IMR-90 (cell line): ENCODE measurements at places on chromosomes 1 and 21.
A peak's percentile ranks its signal among the peaks of the same experiment; 100 is the strongest.

DNA sequence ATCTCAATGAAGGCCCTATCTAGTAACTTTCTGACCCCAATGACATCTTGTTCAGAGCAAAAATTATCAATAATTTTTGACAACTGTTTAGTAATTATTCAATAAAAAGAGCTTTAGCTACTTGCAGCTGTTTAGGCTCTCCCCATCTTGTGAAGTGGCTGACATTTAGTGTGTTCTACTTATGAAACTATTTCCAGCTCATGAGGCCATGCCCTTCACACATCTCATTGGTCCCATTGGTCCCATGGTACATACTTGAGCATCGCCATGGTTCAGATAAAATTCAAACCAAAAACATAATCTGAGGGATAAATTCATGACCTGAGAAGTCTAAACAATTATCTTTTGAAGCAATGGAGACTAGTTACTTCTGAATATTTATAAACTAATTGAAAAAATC lies 24.2 kb downstream of the SPRTN start:
- no peak for DNase-seq

- no peak for DNase-seq
Measured at GRCh38 chr1:164475834-164476233, 83.2 kb upstream of the PBX1 start.

DNA sequence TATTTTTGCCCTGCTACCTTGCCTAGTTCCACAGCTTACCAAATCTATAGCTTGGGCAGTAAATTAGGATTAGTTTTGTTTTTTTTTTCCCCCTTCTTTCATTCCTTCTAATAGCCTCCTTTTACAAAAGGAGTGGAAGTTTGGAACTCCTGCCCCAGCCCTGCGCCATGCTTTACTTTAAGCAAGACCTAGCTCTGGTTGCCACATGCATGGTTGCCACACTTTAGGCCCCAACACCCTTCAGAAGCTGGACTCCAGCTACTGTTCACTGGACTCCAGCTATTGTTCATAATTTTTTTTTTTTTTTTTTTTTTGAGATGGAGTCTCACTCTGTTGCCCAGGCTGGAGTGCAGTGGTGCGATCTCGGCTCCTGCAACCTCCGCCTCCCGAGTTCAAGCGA lies 115.8 kb downstream of the NR5A2 start:
- DNase-seq: no peak

GRCh38 chr1:7298749-7299151 lies 472.3 kb upstream of the VAMP3 start:
- peak; percentile 82 for DNase-seq

- peak; percentile 97 for DNase-seq
Measured at GRCh38 chr1:6795661-6796060, 10.4 kb downstream of the CAMTA1 start.

GRCh38 chr1:200314085-200314750 lies 95.6 kb downstream of the ZNF281 start:
- peak; percentile 77 for DNase-seq

DNA sequence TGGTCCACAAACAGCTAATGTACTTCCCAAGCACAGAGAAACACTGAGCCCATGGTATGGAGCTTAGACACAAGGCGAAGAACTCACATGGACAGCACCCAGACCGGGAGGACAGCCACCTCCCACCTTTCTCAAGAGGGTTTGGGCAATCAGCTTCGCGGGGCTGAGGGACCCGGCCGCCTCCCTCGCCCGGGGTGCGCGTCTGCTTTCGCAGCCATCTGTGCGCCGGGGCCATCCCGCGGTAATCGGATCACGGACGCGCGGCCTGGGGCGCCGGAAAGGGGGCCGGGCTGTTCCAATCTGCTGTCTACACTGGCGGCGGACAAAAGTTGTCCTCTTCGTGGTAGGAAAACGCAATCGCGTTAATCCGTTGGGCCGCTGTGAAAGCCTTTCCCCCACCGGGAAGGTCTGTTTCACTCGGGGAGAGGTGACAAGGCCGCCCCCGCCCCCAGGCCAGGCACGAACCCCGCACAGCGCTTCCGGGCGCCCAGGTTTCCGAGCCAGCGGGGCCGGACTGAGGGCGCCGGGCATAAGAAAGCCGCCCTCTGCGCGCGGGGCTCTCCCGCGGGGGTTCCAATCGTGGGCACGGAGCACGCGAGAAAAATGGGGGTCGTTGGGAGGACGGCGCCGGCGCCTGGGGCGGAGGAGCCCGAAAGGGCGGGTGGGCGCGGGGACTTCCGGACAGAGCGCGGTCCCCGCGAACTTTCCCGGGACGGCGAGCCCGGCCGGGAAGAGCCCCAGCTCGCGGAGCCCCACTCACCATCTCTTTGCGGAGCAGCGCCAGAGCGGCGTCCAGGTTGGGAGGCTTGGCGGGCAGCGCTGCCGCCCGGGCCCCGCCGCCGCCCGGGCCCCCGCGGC lies 664 bp downstream of the FAM89A start:
- DNase-seq: peak; percentile 37

DNA sequence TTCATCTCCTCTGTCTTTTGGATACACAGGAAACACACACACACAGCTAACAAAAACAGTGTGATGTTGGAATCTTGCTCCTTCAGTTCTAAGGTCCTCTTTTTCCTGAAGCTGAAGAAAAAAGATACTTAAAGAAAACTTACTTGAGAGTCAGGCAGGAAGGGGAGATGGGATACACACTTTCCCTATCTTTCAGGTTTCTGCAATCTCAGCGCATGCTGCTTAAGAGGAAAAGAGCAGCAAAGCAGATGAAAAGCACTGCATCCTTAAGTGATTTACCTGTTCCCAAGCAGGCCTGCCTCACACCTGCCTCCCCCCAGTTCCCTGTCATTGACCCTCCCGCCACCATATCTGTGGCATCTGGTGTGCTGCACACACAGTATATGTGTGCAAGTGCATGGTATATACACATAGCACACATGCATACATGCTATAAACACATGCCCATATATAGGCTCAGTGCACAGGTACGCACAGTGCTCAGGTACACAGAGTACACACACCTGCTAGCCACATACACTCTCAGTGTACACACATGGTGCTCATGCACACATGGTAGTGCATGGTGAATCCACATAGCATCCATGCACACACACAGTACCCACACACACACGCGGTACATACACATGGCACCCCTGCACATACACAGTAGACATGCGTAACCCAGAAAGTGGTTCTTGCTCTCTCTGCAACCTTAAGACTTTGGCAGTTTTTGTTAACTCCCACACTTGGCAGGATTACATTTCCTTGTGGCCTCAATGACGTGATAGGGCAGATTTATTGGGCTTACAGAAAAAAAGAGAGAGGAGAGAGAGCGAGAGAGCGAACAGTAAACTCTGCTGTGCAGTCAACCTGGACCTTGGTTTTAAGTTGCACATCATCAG lies 166.9 kb downstream of the TOMM20 start:
- peak; percentile 96 for DNase-seq

- no peak for DNase-seq
Measured at GRCh38 chr1:110787328-110788071, 85.4 kb upstream of the CD53 start.

DNA sequence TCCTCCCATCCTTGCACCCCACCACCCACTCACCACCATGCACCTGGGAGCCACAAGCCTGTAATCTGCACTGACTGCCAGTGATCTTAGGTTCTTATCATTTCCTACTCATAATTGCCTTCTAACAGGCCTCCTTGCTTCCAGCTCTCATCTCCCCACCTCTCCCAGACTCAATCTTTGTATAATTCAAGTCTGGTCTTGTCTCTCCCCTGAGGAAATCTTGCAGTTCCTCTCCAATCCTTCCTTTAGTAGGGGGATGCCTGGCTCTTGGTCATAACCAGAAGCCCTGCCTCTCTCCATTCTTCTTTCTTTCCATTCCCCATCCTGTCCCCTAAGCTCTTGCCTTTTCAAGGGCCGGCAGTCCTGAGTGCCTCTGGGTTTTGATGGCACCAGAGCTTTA lies 27.8 kb downstream of the PIGM start:
- no peak for DNase-seq

DNA sequence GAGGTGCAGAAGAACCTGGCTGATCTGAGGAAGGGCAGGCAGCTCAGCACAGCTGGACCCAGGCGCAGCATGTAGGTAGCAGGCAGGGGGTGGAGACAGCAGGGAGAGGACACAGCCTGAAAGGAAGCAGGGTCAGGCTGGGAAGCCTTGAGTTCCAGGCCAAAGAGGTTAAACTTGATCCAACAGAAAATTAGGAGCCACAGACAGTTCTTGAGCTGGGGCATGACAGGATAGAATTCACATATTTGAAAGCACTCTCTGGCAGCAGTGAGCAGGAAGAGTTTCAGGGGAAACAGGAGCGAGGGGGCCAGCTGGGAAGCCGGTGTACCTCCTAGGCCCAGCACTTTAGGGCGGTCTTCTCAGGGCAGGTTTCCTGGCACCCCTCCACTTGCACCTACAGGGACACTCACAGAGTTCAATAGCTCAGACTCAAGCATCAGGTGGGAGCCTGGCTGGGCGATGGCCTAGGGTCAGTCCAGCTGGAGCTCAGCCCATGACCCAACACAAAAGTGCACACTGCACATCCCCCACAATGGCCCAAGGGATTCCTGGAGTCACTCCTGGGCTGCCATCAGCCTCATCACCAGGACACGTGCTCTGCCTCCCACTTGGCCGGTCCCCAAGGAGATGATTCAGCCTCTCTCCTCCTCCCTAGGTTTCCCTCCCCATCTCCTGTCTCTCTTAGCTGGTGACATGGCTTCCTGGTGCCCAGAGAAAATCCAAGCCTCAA lies 22.7 kb downstream of the MATN1 start:
- peak; percentile 76 for DNase-seq

GRCh38 chr1:84121360-84121759 lies 22.7 kb upstream of the PRKACB start:
- no peak for DNase-seq

- DNase-seq: no peak
Measured at GRCh38 chr1:150034336-150034735, 23.8 kb upstream of the OTUD7B start.

DNA sequence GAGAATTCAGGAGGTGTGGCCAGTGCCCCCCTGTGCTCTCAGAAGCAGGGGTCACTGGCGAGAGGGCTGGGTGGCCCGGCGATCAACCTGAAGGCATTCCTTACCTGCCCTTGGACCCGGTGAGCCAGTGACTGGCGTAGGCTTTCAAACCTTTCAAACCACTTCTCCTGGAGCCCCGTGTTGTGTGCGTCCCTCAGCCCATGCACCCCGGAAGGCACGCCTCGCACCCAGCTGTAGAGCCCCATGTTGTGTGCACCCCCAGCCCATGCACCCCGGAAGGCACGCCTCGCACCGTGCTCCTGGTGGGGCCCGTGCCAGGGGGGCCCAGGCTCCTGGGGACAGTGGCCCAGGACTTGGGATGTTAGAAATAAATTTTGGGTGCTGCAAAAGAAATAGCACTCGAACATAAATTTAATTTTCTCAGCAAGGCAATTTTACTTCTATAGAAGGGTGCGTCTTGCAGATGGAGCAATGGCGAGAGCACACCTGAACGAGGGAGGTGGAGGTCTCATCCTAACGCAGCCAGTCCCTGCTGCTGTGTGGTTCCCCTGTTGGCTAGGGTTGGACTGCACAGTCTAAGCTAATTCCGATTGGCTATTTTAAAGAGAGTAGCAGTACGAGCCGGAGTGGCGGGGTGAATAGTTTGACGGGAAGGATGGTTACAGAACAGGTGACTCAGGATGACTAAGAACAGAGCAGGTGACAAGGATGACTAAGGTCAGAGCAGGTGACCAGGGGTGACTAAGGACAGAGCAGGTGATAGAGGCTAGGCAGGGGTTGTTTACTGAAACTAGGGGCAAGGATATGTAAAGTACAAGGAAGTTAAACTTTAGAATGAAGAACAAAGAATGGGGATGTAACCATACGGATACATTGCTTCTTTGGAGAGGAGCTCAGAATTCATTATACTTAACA lies 47.4 kb downstream of the PRKCZ start:
- no peak for DNase-seq

GRCh38 chr1:90104941-90105538 lies 110.1 kb downstream of the ZNF326 start:
- no peak for DNase-seq

GRCh38 chr1:228747301-228747935 lies 12.1 kb downstream of the RHOU start:
- DNase-seq: no peak

- DNase-seq: no peak
Measured at GRCh38 chr21:39182484-39183271, 573 bp downstream of the PSMG1 start.

GRCh38 chr21:44926331-44927101 lies 5.8 kb upstream of the ITGB2 start:
- peak; percentile 29 for DNase-seq

- DNase-seq: no peak
Measured at GRCh38 chr1:83741770-83742169, 257.2 kb downstream of the TTLL7 start.

- no peak for DNase-seq
Measured at GRCh38 chr1:219650880-219651279, 38.0 kb upstream of the ZC3H11B start.

DNA sequence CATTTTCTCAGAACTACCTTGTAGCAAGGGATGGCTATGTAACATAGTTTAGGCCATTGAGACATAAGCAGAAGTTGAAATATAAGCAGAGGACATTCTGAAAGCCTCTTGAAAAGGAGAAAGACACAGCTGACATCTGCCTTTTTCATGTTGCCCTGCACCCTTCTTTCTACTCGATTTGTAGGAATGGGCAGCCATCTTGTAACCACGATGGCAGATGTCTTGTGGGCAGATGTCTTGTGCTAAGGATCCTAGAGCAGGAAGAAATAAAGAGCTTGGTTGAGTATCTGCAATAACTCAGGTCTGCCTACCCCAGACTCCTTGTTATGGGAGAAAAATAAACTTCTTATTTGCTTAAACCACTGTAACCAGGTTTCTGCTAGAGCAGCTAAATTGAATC lies 351.0 kb downstream of the PDE4B start:
- DNase-seq: no peak

GRCh38 chr21:27759091-27759659 lies 792.3 kb upstream of the ADAMTS5 start:
- no peak for DNase-seq

- DNase-seq: peak; percentile 98
Measured at GRCh38 chr1:234602334-234603220, 7.4 kb downstream of the IRF2BP2 start.

GRCh38 chr1:209095627-209096595 lies 487.6 kb upstream of the CAMK1G start:
- DNase-seq: peak; percentile 0
